GM23338 (cell line): ENCODE measurements at places on chromosomes 7 and 10. TPM values are rescaled to one million over a fixed set of nuclear protein-coding genes. Genes with fewer than 3 reads are reported as not detected.

ARHGAP22 gene
- total RNA-seq: 10.7 and 11.3 TPM in 2 replicates

DNA sequence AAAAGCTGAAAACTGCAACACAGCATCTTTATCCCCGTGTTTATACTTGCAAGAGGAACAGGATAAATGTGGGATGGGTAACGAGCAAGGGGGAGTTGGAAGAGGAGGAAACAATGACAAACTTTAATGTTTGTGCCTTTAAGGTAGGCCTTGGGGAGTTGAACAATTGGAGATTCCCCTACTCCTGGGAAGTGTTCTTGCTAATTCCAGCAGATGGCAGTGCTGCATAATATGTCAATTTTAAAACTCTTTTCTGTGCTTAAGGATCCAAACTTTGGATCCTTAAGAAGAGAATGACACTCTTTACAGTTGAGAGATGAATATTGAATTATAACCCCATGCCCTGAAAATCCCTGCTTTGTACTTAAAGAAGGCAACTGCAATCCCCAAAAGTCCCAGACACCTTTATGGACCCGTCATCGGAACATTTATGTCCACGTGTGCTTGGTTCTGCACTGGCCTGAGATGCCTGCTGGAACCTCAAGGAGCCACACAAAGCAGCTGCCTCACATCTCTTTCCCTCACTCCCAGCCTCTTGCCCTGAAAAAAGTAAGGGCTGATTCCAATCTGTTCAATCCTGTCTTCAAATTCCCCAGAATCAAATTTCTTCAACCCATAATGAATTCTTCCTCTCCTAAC, 12.0 kb downstream of the IFIT5 start:
- H3K27ac ChIP-seq: no peak overlapping the region
- no peaks in the 10 kb centered on the region for H3K36me3 ChIP-seq
- H3K4me3 ChIP-seq: no peak overlapping the region
- DNase-seq: peak; percentile 77

DNA sequence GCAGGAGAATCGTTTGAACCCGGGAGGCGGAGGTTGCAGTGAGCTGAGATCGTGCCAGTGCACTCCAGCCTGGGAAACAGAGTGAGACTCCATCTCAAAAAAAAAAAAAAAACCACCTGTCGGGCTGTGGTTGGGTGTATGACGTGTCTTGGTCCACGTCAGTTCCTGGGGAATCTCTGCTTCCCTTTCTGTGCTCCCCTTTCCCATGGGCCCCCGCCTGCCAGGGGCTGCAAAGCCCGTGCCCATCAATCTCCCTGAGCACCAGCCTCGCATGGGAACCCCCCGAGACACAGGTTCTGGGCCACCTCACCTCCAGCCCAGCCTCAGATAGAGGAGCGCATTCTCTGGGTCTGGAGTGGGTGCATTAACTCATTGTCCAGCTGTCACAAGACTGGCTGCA, 2.3 kb upstream of the SH2B2 start:
- peaks cover 25% of the 10 kb centered on the region for H3K4me1 ChIP-seq
- no peak overlapping the region for H3K4me3 ChIP-seq
- DNase-seq: no peak
- H3K27ac ChIP-seq: no peak overlapping the region
- H3K27me3 ChIP-seq: peaks cover 17% of the 10 kb centered on the region; the same call in 1 of the 2 replicates

- peaks cover 5% of the 10 kb centered on the region; the same call in 1 of the 2 replicates for H3K36me3 ChIP-seq
- H3K4me1 ChIP-seq: no peaks in the 10 kb centered on the region
Measured at GRCh38 chr10:99758211-99758891, 24.1 kb upstream of the ABCC2 start.

DNA sequence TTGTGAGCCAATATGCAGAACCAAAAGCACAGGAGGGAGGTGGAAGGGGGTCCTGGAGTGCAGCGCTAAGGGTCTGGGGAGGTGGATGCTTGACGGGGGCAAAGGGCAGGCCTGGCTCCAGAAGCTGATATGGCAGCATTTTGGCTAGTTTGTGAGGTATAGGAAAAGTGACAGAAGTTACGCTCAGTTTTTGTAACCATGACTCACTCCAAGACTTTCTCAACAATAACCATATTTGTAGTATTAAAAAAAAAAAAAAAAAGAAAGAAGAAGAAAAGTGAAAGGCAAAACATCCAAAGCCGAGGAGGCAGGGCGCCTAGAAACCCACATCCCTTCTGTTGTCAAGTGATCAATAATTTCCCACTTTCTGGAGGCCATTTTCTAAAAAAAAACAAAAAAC, 92.3 kb downstream of the RNF216 start:
- no peak overlapping the region for H3K4me3 ChIP-seq
- H3K27me3 ChIP-seq: no peaks in the 10 kb centered on the region
- peak overlapping the region; percentile 27; the same call in 1 of the 2 replicates for H3K27ac ChIP-seq
- peaks cover 4% of the 10 kb centered on the region; the same call in 1 of the 2 replicates for H3K4me1 ChIP-seq
- DNase-seq: no peak
- no peaks in the 10 kb centered on the region for H3K36me3 ChIP-seq

TMEM72 gene
- total RNA-seq: not detected in 2 replicates

GRCh38 chr10:62779487-62780248, 24.9 kb upstream of the ADO start:
- no peaks in the 10 kb centered on the region for H3K36me3 ChIP-seq
- no peaks in the 10 kb centered on the region for H3K4me1 ChIP-seq
- no peaks in the 10 kb centered on the region for H3K27me3 ChIP-seq
- H3K27ac ChIP-seq: no peak overlapping the region
- no peak overlapping the region for H3K4me3 ChIP-seq

DNA sequence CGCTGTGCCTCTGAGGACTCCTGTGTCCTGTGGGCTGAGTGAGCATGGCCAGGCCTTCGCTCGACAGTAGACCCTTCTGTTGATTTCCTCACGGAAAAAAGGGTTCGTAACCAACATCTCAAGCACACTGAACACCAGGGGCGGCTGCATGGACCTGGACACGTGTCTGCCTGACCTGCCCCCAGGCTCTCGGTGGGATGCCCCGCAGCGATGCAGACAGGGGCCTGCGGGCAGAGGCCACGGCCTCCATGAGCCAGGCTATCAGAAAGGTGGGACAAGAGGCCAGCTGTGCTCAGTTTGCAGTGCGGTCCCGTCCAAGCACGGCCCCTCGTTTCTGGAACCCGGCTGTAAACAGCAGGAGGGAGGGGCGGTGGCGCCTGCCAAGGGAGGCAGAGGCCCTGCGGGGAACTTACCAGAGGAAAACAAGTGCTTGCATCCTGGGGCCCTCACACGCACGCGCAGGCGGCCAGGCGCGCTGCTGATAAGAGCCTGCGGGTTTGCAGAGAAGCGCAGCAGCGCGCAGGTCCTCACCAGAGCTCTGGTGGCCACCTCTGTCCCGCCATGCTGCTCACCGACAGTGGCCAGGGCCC, 10.6 kb downstream of the GPR146 start:
- peaks cover 9% of the 10 kb centered on the region; the same call in 1 of the 2 replicates for H3K4me1 ChIP-seq
- H3K27ac ChIP-seq: peak overlapping the region; percentile 59; the same call in 1 of the 2 replicates
- H3K4me3 ChIP-seq: no peak overlapping the region
- no peaks in the 10 kb centered on the region for H3K27me3 ChIP-seq
- H3K36me3 ChIP-seq: no peaks in the 10 kb centered on the region

DNA sequence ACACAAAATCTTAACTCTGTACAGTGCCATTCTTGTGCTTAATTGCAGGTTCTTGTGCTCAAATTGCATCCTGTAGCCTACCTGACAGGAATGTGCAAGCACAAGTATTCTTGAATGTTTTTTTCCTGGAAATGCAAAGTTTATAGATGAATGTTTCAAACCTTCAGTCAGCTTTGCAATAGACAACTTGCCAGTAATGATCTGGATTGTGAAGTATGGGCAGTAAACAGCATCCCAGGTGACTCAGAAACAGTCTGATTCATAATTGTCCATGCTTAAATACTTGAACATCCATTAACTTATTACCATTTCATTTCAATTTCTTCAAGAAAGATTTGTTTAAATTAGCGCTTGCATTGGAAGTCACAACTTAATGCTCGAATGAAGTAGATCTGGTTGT, 347.2 kb downstream of the SDK1 start:
- H3K36me3 ChIP-seq: no peaks in the 10 kb centered on the region
- H3K27ac ChIP-seq: no peak overlapping the region
- no peak for DNase-seq
- H3K4me3 ChIP-seq: no peak overlapping the region

DNA sequence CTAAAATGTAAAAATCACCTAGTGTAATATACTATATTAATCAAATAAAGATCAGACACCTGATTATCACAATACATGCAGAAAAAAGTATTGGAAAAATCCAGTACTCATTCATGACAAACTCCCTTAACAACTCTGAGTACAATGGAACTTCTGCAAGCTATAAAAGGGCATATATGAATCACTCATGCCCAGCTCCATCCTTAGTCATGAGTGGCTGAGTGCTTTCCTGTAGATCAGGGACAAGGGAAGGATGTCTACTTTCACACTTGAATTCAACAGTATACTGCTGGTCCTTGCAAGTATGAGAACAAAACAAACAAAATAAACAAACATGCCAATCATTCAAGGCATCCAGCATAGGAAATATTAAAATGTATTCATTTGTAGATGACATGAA, 116.5 kb downstream of the ADARB2 start:
- no peak for DNase-seq
- H3K36me3 ChIP-seq: no peaks in the 10 kb centered on the region
- no peak overlapping the region for H3K4me3 ChIP-seq

DNA sequence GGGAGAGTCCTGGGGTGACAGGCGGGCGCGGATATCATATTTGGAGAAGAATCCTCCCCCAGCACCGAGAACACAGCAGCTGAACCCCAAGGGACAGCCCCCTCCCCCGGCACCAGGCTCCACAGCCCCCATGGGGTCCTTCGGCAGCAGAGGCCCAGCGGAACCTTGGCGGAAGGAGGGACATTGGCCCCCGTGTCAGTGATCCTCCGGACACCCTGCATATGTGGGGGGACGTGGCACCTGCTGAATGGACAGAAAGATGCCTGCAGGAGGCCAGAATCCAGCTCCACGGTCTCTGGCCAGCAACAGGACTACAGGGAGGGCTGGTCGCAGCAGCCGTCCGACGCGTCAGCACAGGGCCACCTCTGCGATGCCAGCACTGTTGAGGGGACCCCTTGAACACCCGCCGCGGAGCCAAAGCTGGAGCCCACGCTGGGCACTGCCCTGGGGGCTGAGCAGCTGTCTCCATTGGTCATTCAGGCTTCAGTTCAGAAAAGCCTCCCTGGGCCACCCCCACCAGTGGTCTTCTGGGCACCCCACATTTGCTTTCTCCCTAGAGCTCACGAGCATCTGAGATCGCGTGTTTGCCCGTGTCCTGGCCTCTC, 240.1 kb downstream of the ELFN1 start:
- H3K27me3 ChIP-seq: no peaks in the 10 kb centered on the region
- no peak overlapping the region for H3K27ac ChIP-seq
- no peak overlapping the region for H3K4me3 ChIP-seq
- no peaks in the 10 kb centered on the region for H3K4me1 ChIP-seq

DNA sequence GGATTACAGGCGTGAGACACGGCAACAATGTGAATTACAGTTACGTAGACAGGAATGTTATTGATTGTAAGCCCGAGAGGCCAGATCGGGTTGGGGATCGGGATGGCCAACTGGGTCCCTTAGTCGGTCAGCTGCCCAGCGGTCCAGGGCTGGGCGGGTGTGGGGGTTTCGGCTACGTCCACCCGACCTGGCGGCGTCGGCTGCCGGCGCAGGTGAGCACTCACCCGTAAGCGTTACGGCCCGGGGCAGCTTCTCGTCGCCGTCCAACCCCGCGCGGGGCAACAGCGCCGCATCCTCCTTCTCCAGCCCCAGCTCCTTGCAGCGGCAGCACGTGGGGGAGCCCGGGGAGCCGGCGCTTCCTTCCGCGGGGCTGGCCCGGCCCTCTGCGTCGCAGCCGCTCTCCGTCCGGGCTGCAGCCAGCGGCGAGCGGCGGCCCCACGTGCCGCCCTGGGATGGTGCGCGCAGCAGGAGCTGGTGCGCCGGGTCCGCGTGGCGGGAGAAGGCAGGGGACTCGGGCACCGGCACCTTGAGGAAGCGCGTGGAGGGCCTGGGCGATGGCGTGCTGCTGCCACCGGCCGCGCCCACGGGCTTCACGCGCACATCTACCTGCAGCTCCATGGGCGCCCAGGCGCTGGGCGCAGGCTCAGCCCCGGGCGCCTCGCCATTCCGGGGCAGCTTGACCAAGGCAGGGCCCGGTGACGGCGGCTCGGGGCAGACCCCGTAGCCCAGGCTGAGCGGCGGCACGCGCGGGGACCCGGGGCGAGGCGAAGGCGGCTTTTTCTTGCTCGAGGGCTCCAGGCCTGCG, 609 bp downstream of the KLRG2 start:
- DNase-seq: peak; percentile 73
- H3K27ac ChIP-seq: no peak overlapping the region
- H3K36me3 ChIP-seq: no peaks in the 10 kb centered on the region; the same call in 1 of the 2 replicates
- H3K4me3 ChIP-seq: peak overlapping the region; percentile 76
- H3K4me1 ChIP-seq: peaks cover 11% of the 10 kb centered on the region
- peaks cover 17% of the 10 kb centered on the region for H3K27me3 ChIP-seq

GRCh38 chr7:99073839-99074446, 70.0 kb downstream of the SMURF1 start:
- no peak for DNase-seq
- H3K27ac ChIP-seq: no peak overlapping the region
- H3K27me3 ChIP-seq: no peaks in the 10 kb centered on the region
- no peaks in the 10 kb centered on the region for H3K36me3 ChIP-seq
- no peak overlapping the region for H3K4me3 ChIP-seq
- peaks cover 3% of the 10 kb centered on the region for H3K4me1 ChIP-seq

BICC1 gene
- 2.1 and 2.2 TPM in 2 replicates for total RNA-seq

- H3K27ac ChIP-seq: peak overlapping the region; percentile 96; the same call in 1 of the 2 replicates
- peak overlapping the region; percentile 97 for H3K4me3 ChIP-seq
- peak; percentile 6 for DNase-seq
- peaks cover 7% of the 10 kb centered on the region for H3K4me1 ChIP-seq
Measured at GRCh38 chr10:14839305-14839695, 1.2 kb downstream of the HSPA14 start.

DNA sequence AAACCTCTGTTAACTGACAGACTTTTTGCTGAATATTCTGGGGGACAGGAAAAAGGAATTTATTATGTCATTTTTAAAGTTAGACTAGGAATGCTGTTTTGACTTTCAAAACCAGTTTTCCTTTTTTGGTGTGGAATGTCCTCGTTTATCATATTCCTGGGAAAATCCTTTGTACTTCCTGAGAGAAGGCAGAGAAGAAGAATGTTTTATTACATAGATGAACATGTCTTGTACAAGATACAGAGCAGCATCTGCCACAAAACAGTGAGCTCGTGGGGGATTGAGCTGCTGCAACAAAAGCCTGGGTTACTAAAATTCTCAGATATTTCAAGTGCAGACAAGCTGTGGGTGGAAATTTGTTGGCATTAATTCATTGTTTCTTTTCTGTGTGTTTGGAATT, 20.2 kb downstream of the MCU start:
- no peaks in the 10 kb centered on the region for H3K36me3 ChIP-seq
- DNase-seq: peak; percentile 27
- H3K27me3 ChIP-seq: no peaks in the 10 kb centered on the region
- H3K4me3 ChIP-seq: no peak overlapping the region
- peak overlapping the region; percentile 61 for H3K27ac ChIP-seq

RSPH10B gene
- 0.23 and 5.9 TPM in 2 replicates for total RNA-seq
